ENCODE measurements at places on chromosomes 7 and 10.

GRCh38 chr10:71741671-71742070 is 22.1 kb upstream of the C10orf105 start:
- DNase-seq: no peak

- DNase-seq: no peak
Measured at GRCh38 chr7:149804106-149804505, 30.7 kb upstream of the ZNF467 start.

- DNase-seq: no peak
Measured at GRCh38 chr10:110617425-110618229, 26.5 kb upstream of the RBM20 start.

DNA sequence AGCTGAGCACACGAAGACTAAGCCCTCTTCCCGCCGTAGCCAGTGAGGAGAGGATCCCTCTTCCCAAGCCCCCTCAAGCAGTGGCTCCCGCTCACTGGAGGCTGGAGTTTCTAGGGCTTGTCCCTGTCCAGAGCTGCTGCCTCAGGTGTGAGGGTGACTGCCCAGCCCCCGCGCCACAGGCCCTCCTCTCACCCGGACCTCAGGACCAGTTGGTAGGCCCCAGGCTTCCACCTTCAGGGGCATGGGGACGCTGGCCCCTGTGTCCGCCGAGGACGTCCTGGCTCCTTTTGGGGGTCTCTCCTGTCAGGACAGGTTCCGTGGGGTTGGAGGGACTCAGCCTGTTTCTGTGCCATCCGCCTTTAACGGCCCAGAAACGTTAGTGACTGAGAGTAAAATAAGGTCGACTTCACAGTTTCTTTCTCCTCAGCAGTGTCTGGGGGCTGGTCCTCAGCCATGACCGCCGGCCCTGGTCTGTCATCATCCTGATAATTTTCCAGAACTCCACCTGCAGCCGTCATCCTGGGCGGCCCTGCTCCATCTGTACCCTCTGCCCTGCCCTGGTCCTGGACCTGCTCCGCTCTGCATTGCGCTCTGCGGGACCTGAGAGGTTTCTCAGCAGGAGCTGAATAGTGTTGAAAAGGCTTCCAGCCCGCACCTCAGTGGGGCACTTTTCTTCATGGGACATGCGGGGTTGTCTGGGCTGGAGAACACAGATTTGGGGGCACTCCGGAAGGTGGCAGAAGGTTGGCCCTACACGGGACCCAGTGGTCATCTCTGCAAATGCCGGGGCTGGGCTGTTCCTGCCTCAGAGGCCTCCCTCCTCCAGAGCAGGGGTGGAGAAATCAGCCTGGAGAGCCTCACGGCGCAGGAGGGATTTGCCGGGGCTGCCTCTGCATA is 36.0 kb upstream of the FAM20C start:
- DNase-seq: no peak

GRCh38 chr7:72334066-72334465 is 78.1 kb downstream of the CALN1 start:
- no peak for DNase-seq

DNA sequence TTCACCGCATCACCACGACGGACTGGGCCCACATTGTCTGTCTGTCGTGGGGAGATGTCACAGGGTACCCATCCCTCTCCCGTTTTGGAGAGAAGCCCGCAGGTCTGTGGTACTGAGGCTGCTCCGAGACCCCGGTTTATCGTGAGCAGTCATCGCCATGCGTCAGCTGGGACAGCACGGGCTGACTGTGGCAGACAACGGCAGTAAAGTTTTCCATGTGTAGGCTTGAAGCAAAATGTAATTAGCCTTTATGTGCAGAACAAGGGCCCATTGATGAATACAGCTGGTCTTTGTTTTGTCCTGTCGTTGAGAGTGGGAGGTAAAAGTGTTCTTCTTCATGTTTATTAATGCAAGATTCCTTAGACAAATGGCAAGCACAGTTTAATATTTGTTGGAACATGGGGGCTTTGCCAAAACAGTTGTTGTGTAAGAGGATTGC is 167.4 kb upstream of the SH2B2 start:
- no peak for DNase-seq

- DNase-seq: peak; percentile 2
Measured at GRCh38 chr7:87506246-87507180, 31.0 kb upstream of the ABCB4 start.

DNA sequence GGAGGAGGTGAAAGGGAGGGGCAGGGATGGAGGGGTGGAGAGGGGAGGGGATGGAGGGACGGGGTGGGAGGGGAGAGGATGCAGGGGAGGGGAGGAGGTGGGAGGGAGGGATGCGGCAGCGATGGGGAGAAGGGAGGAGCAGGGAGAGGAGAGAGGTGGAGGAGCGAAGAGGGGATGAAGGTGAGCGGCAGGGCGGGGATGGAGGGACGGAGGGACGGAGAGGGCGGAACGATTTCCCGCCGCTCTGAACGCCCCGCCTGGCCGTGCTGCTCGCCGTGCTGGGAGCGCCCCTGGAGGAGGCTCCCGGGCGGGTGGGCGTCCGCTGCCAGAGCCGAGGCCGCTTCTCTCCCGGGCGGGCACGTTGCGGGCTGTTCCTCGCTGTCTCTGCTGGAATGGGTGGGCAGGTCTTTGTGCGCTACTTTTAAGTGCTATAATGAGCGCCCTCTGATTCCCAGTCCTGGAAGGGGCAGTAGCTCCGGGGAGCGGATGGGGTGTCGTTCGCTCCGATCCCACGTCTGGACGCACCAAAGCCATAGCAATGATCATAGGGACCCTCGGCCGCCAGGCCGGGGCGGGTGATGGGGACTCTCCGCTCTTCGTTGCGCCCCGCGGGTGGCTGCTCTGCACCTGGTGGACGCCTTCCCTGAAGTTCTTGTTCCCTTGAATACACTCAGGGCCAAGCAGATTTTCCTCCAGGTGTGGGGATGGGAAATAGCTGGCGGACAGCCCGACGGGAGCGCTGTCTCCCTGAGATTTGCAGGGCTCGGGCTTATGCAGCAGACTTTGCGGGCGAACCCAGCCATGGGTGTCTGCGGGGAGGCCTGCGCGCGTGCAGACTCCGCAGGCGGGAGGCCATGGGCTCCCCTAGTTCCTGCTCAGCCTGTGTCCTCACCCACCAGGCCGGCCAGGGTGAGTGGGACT is 81.1 kb upstream of the CPXM2 start:
- no peak for DNase-seq

DNA sequence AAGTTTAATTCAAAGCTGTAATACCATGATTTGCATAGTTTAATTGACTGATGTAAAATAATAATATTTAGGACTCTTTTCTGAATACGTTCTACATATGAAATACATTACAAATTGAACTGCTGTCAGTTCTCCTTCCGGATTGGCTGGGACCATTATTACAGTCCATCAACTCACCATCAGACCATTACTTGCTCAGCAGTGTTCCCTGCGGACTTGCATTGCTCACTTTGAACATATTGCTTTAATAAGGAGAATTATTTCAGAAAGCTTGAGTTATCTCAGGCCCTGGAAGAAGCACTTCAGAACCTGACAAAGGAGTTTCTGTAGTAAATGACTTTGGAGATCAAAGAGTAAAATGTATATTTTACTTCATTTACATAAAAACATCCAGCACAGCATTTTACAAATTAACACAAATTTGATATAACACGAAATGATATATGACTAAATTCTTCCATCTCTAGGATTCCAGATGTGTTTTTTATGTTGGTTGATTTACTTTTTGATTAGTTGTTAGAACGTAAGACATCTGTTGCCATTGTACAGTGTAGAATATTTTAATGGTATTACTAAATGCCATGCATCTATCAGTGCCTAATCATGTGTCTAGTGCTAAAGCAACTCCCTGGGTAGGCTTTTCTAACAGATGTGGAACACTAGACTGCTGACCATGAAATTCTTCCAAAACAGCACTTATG is 418.5 kb upstream of the SEMA3A start:
- peak; percentile 28 for DNase-seq

DNA sequence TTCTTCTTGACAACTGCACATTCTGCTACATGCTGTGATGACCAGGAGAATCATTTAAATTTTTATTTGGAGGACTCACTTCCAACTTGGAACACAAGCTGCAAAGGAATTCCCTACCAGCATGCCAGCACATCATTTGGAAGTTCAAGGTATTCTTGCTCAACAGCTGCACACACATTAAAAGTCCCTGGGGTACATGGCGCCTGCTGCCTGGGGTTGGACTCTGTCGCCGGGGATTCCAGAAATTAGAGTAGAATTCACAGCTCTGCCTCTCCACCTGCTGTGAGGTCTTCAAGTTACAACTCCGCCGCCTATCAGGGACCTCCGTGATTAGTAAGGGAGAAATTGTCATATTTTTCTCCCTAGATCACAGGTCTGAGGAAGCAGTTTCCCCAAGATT is 1.1 kb downstream of the ZNF32 start:
- no peak for DNase-seq

- no peak for DNase-seq
Measured at GRCh38 chr7:12570168-12570533, 369 bp upstream of the SCIN start.

DNA sequence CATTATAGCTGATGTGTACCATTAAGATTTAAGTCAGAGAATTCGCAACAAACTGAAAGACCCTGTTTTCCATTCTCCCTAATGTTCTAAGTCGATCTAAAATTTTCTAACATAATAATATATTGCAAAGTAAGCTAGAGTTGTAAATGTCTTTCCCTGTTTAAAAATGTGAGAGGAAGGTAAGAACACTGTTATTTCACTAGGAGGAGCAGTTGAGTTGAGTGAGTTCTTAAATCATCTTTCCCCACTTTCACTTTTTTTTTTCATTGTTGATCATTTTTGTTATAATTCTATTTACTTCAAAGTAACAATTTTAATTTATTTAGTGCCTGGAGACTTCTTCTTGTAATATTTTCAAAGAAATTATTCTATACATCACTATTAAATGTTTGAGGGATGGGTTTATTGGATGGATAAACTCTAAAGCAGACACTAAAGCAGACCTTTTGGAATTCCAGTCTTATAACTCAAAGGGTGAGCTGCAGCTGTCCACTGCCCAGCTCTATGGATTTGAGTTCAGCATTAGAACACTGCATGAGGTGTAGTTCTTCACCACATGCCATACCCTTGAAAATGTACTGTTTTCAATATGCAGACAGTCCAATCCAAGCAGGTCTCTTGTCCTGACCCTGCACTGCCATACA is 181.3 kb upstream of the FZD1 start:
- DNase-seq: no peak

DNA sequence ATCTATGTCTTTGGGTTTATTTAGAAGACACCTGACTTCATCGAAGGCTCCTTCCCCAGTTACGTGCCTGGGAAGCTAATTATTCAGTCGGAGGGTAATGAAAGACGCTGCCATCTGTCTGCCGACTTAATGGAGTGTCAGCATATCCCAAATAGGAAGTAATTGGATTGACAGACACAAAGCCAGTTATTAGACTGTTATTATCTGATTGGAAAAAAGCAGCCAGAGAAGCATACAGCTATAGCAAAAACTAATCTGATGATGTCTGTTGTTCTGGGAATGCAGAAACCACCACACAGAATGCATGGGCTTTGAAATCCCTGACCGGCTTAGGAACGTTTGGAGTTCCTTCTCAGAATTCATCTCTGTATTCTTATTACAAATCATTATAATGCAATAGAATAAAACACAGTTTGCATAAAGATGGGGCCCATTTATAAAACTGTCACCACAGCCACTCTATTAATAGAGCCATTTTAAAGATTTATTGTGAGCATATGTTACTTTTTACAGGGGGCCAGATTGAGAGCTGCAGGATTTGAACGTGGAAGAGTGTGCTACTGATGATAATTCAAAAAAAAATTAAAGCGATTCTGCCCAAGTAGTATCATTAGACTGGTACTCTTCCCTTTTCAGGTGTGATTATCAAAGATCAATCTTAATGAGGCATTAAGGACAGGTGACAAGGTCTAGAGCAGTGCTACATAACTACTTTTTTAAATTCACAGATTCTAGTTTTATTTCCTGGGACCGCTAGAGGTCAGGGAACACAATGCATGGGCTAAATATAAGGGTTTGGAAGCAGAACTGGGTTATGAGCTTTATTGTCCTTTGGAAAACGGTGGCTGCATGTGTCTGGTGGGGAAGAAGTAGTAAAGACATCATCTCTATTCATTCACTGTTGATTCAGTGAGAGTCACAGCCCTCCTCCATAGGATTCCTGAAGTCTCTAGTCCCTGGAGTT is 330.1 kb upstream of the LRGUK start:
- DNase-seq: no peak

DNA sequence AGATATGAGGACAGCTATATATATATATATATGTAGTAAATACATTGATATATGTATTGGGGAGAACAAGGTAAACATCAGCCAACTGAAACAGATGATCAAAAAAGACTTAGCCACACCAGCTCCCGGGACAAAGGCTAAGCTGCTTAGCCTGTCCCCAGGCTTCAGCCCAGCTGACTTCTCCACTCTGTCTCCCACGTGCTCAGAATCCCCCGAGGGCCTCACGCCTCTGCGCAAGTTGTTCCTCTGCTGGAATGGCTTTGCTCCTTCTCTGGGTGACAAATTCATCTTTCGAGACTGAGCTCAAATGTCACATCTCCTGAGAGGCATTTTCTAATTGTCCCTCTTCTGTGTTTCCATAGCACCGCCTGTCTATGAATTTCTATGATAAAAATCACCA is 8.6 kb upstream of the INSIG1 start:
- no peak for DNase-seq

DNA sequence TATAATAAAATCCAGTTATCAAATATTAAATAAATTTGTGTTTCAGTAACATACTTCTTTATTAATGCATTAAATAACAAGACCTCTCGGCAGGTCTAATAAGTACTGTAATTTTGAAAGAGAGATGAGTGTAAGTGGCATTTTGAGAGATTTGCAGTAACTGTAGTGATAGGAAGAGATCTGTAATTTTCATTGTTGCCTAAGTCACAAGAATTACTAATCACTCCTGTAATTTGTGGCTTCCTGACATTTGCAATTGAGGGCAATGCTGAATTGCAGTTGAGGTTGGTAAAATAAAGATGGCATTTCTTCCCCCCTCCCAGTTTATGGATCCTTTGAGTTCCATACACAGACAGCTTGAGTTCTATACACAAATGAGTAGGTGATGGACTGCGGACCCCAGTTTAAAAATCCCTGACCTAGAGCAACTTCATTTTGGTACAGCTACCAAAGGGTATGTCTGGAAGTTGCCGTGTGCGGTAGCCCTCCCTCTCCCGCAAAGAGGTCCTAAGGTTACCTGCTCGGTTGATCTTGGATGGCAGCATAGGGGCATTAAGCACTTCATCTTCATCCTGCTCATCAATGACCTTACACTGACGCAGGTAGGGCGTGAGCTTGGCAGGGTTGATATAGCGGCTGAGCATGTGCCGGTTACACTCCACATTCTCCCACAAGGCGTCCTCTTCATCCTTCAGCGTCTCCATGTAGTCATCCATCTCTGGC is 96.4 kb downstream of the CARD11 start:
- DNase-seq: no peak

- no peak for DNase-seq
Measured at GRCh38 chr7:81990395-81990794, 220.5 kb upstream of the HGF start.

Measured in SK-N-MC (cell line).